ENCODE measurements at places on chromosomes 1 and 21. TPM values are rescaled to one million over a fixed set of nuclear protein-coding genes. Genes with fewer than 3 reads are reported as not detected.

Gene SYT14
- not detected for total RNA-seq

Gene FCGR2B
- total RNA-seq: 14.3 TPM

Gene KLHDC9
- total RNA-seq: 5.6 TPM

Gene KIF14
- not detected for total RNA-seq

Gene PTAFR
- 2.2 TPM for total RNA-seq

Gene KRTAP7-1
- total RNA-seq: not detected

Gene SELE
- 2.7 TPM for total RNA-seq

Gene SAMD11
- 1.2 TPM for total RNA-seq

Gene RXFP4
- total RNA-seq: not detected

Gene CHIA
- not detected for total RNA-seq

Gene BARHL2
- total RNA-seq: not detected

Gene SERINC2
- 3.7 TPM for total RNA-seq

Gene BRDT
- total RNA-seq: not detected

Gene CFHR3
- total RNA-seq: not detected

Gene CELF3
- total RNA-seq: not detected

Gene SPATA1
- 0.80 TPM for total RNA-seq

Gene NIBAN1
- total RNA-seq: 492 TPM

Gene CLDN14
- not detected for total RNA-seq

Gene ARTN
- not detected for total RNA-seq

Gene SAMD13
- 1.4 TPM for total RNA-seq

Gene FCGR1A
- 0.42 TPM for total RNA-seq

Gene GBP2
- 9.6 TPM for total RNA-seq

Gene KDM1A
- total RNA-seq: 26.2 TPM

Gene RPE65
- total RNA-seq: not detected

Gene CD247
- total RNA-seq: not detected

Gene MYOC
- 1.2 TPM for total RNA-seq

Gene B4GALT2
- total RNA-seq: 31.5 TPM

Gene NUAK2
- 0.28 TPM for total RNA-seq

Gene COA7
- 13.0 TPM for total RNA-seq

Gene TSPAN1
- total RNA-seq: 2.3 TPM

Gene SMIM1
- 14.9 TPM for total RNA-seq

Gene CFHR5
- not detected for total RNA-seq

Gene LCE1C
- not detected for total RNA-seq

Gene LENEP
- total RNA-seq: not detected

Gene AK5
- 1.7 TPM for total RNA-seq

Gene SH2D1B
- total RNA-seq: not detected

Data from heart right ventricle (tissue), 16 donors.